ENCODE measurements at places on chromosomes 7 and 10.

GRCh38 chr7:85341121-85341520 lies 154.3 kb upstream of the SEMA3D start:
- DNase-seq = no peak

DNA sequence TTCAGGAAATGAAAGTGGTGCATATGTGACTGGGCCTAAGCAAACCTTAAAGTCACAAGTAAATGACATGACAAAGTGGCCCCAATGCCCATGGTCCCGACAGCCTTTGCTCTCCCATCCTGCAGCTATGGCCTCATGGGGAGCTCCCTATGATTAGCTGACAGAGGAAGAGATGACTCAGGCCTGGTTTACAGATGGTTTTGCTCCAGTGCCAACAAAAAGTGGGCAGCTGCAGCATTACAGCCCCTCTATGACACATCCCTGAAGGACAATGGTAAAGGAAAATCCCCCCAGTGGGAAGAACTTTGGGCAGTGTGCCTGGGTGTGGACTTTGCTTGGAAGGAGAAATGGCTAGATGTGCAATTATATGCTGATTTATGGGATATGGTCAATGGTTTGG lies 105.1 kb upstream of the ADCY1 start:
- no peak for DNase-seq

DNA sequence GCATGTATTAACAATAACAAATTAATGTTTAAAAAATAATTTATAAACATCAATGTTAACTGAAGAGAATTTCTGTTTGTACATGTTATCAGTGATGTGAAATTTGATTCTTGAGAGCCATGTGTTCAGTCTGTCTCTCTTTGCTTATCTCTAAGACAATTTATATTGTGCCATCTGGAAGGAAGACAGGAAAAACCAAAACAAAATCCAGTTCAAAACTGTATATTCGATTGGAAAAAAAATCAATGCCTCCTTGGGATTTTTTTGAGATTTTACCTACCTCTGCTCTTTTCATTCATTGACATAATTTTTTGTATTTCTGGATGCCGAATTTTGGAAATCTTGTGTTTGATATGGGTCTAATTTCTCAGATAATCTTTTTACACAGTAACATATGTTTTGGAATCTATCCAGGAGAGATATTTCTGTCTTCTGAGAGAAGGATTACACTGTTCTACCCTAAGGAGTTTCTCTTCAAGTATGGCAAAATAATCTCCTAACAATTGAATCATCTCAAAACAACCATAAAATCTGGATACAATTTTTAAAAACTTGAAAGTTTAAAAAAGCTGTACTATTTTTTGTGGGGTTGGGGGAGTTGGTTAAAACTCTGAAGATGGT lies 311.9 kb upstream of the GNAI1 start:
- no peak for DNase-seq

GRCh38 chr7:27124902-27125689 lies 5.5 kb downstream of the HOXA4 start:
- DNase-seq = no peak

DNA sequence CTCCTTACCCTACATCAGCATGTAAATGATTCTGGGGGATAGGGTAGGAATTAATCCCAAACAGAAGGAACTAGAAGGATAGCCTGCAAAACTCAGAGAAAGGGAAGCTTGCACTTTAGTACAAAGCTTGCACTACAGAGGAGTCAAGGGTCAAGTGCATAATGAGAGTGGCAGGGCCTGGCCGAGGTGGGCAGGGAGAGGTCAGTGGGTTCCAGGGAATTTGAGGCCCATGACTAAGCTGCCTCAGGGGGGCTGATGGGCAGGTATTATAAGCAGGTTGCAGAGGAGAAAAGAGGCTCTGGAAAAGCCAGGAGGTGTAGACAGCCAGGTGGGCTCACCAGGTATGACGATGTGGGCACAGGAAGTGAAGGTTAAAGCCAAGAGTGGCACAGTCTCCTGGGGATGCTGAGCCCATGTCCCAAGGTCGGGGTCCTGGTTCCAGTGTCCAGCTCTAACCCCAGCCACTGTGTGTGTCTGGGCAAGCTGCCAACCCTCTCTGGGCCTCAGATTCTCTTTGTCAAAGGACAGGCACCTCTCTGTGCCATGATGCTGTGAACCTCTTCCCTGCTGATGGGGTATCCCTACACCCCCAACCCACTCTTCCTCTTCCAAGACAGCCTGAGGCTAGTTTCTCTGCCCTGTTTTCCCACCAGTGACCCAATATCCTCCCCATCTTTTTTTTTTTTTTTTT lies 32.0 kb upstream of the ELN start:
- no peak for DNase-seq

Measured in GM12878 (cell line).